ENCODE measurements at places on chromosomes 1 and 21.

GRCh38 chr1:82377201-82377884 lies 576.6 kb downstream of the ADGRL2 start:
- DNase-seq = no peak

- no peak for DNase-seq
Measured at GRCh38 chr1:167563579-167564246, 10.2 kb upstream of the CREG1 start.

DNA sequence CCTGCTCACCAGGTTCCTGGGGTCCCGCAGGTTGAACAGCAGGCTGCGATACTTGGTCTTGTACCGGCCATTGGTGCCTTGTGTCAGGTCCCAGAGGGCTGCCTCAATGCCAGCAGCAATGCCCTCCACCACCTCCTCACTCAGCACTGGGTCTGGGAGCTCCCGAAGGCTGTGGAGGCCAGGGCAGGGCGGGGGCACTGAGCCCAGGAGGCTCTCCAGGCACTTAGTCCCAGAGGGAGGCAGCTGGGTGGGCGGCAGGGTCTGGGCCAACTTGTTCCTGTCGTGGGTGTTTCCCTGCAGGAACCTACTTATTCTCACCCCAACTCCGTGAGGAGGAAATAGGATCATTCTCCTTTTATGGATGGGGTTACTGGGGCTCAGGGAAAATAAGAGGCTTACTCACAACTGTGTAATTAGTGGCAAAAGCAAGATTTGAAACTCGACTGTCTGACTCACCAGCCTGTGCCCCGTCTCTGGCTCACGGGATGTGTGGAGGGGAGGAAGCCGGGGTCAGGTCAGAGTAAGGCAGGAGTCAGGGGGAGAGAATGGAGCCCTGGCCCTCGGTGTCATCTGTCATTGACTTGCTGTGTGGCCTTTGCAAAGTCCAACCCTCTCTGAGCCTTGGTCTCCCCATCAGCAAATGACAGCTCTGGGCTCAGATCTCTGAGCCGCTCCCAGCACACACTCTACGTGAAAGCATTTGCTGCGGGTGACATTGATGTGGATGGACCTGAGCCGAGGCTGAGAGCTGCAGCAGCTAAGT lies 17.2 kb downstream of the SPOCD1 start:
- no peak for DNase-seq

DNA sequence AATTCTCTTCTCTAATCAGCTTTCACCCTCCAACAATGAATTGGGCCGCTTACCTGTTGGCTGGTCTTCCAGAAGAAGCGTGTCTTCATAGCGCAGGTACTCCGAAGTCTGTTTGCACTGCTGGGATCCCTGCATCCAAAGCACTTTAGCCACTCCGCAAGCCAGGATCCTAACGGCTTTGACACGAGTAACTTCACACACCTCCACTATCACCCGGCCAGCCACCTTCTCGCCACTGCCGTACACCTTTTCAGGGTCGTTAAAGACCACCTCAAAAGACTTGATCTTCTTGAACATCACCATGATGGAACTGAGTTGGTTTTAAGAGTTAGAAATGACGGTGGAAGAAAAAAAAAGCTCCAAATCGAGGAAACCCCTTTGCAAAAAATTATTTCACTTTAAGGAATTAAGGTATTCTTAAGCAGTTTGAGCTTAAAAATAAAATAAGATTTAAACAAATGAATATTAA lies 381 bp downstream of the TXNIP start:
- no peak for DNase-seq

GRCh38 chr1:168335500-168335899 lies 54.8 kb downstream of the TBX19 start:
- DNase-seq = no peak

GRCh38 chr1:219784660-219785381 lies 143.5 kb downstream of the SLC30A10 start:
- DNase-seq = no peak

DNA sequence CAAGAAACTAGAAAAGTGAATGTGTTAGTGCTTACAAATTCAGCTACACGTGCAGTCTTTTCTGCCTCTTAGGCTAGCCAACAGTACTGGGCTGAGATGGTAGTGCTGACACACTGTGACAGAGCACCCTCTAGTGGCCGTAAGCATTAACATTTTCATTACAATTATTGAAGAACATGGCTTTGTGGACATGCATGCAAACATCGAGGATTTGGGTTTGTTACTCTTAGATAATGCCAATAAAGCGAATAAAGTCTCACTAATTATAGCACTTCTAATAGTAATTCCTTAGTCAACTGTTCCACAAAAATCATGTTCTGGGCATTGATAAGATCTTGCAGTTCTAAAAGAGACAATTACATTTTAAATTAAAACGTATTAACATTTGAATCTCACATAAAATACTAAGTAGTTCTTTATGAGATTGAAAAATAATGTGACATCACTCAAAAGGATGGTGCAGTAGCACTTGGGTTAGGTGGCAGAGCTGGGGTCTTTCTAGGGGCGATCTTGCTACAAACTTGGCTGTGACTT lies 47.1 kb downstream of the MYSM1 start:
- DNase-seq = peak; percentile 93

GRCh38 chr1:161033751-161034150 lies 5.0 kb downstream of the TSTD1 start:
- no peak for DNase-seq

DNA sequence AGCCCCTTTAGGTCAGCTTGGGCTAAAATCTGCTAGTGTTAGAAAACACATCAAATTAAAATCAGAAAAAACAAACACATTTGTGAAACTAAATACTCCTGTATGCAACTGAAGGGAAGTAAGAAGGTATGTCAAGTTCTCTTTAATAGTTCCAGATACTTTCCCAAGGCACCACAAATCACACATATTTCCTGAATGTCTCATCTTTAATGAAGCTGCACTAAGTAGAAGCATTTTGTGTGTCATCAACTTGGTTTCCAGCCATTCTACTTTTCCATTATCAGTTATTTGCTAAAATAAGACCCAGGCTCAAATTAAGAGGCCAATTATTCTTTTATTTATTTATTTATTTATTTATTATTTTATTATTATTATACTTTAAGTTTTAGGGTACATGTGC lies 34.7 kb downstream of the CRB1 start:
- no peak for DNase-seq

GRCh38 chr1:54310439-54311328 lies 95.5 kb downstream of the SSBP3 start:
- peak; percentile 62 for DNase-seq

GRCh38 chr1:2650967-2651645 lies 18.3 kb upstream of the MMEL1 start:
- no peak for DNase-seq

DNA sequence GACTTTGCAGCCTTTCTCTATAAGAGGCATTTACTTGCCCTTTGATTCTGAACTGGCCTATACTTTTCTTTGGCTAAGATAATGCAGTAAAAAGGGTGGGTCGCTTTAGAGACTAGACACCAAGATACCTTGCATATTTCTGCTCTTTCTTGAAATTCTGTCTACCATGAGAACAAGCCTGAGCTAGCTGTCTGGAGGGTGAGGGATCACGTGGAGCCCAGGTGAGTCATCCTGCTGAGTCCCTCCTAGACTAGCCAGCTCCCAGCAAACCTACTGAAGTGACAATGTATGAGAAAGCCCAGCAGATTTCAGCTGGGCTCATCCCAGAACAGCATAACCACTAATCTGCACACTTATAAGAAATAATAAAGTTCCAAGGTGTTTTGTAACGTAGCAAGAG lies 408.0 kb upstream of the KAZN start:
- DNase-seq = no peak

- DNase-seq = no peak
Measured at GRCh38 chr1:31433396-31433930, 20.4 kb downstream of the SERINC2 start.

GRCh38 chr1:57190898-57191297 lies 225.1 kb upstream of the C8B start:
- DNase-seq = no peak

DNA sequence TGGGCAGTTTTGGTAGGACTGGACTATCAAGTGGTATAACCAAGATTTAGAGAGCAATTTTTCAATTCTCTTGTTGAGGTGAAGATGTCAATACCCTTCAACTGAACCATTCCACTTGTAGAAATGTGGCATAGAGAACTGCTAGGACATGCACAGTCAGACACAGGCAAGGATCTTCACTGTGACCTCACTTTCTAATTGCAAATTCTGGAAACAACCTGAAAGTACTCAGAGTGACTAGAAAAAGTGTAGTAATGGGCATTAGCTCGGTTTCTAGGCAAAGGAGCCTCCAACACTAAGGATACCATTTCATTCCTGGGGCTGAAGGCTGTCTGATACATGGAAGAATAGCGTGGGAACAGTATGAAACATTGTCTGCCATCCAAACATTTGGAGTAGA lies 433.0 kb upstream of the RUNX1 start:
- no peak for DNase-seq

- peak; percentile 24 for DNase-seq
Measured at GRCh38 chr1:200363264-200363933, 46.4 kb downstream of the ZNF281 start.

- peak; percentile 15 for DNase-seq
Measured at GRCh38 chr1:100219883-100220282, 29.8 kb downstream of the DBT start.

GRCh38 chr1:10555635-10556429 lies 81.1 kb downstream of the PEX14 start:
- DNase-seq = no peak

DNA sequence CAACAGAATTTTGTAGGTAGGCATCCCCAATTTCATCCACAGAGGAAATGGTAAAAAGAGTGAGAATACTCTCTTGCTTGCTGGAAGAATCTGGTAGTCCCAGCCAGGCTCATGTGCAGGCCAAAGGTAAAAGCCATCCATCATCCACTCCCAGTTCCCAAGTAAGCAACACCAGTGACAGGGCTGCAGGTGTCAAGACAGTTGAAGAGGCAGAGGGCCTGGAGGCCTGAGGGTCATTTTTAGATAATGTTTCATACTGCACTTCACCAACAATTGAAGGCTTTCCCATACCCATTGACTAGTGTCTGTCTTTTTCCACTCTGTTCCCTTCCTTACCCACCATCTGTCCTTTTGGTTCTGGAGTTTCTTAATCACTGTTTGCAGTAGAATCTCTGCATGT lies 141.7 kb upstream of the L1TD1 start:
- no peak for DNase-seq

GRCh38 chr1:40848530-40849189 lies 13.5 kb downstream of the CITED4 start:
- DNase-seq = peak; percentile 60

- no peak for DNase-seq
Measured at GRCh38 chr21:43877936-43878575, 13.0 kb downstream of the AGPAT3 start.

- peak; percentile 72 for DNase-seq
Measured at GRCh38 chr1:161473348-161473747, 31.9 kb upstream of the FCGR2A start.

GRCh38 chr21:39087238-39088030 lies 95.8 kb downstream of the PSMG1 start:
- no peak for DNase-seq

- DNase-seq = no peak
Measured at GRCh38 chr1:180003026-180003695, 48.6 kb downstream of the CEP350 start.

GRCh38 chr1:233972951-233973635 lies 68.6 kb downstream of the SLC35F3 start:
- peak; percentile 43 for DNase-seq

GRCh38 chr1:23417570-23417969 lies 7.0 kb downstream of the TCEA3 start:
- peak; percentile 63 for DNase-seq

GRCh38 chr1:207115269-207115668 lies 11.2 kb downstream of the C4BPA start:
- DNase-seq = peak; percentile 12

GRCh38 chr1:84598418-84598817 lies 24.2 kb upstream of the CTBS start:
- no peak for DNase-seq

DNA sequence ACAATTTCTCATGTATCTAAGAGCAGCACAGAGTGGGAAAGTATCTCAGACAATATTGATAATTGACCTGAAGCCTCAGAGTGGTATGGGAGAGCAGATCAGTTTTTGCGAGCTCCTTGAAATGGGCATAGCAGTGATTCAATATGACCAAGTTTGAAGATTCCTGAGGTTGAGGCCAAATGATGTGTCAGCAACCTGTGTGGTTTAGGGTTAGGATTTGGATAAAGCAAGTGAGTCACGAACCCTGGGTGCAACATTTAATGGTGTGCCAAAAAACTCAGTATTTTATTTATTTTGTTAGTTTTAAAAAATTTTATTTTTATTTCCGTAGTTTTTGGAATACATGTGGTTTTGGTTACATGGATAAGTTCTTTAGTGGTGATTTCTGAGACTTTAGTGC lies 92.5 kb upstream of the C21orf91 start:
- DNase-seq = no peak

DNA sequence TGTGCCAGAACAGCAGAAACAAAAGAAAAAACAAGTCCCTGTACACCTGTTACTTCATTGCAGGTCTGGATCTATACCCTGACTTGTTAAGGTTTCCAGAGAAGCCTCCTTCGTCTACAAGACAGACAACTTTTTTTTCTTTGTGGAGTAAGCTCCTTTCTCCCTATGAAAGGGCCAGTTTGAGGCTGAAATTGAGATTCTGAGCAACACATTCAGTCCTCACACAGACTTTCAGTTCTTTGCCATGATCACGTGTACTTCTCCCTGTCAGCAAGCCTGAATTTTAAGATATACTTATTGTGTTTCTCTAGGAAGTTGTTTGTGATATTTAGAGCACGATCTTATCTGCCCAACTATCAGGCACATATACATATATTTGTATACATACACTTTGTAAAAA lies 374.0 kb downstream of the NTNG1 start:
- no peak for DNase-seq

- DNase-seq = peak; percentile 56
Measured at GRCh38 chr1:202018468-202019234, 8.3 kb downstream of the ELF3 start.

- DNase-seq = peak; percentile 45
Measured at GRCh38 chr1:210236386-210236839, 3.8 kb downstream of the SERTAD4 start.

DNA sequence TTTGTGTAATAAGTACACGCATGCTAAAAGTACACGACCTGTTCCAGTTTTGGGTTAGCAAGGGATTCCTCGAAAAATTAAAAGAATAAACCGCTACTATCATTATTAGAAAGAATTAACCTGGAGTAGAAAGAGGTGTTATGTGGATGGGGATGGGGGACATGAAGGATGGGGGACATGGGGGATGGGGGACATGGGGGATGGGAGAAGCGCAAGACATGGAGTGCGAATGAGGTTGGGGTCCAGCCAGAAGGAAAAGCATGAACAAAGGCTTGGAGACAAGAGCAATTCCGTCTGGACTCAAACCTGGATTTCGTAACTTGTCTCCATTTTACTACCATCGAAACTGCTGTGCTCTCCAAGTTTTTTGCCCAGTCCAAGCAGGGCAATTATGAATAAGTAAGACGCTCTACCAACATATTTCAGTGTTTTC lies 591 bp upstream of the KDM1A start:
- DNase-seq = peak; percentile 43

- no peak for DNase-seq
Measured at GRCh38 chr1:218481116-218481775, 136.1 kb downstream of the TGFB2 start.
